Glutamatergic neuron (in vitro differentiated cells): ENCODE measurements at places on chromosomes 16 and 17. TPM values are rescaled to one million over a fixed set of nuclear protein-coding genes. Genes with fewer than 3 reads are reported as not detected.

FBXW10B gene
- total RNA-seq, result not detected

KRTAP2-3 gene
- not detected for total RNA-seq

RANGRF gene
- total RNA-seq, result 29.5 TPM

SKAP1 gene
- not detected for total RNA-seq

- no peak for DNase-seq
These were observed 7.5 kb downstream of the ZNF205 start for GRCh38 chr16:3119701-3120408.

- no peak for DNase-seq
These were observed 12.0 kb downstream of the SMCR8 start for GRCh38 chr17:18327093-18327492.

DNA sequence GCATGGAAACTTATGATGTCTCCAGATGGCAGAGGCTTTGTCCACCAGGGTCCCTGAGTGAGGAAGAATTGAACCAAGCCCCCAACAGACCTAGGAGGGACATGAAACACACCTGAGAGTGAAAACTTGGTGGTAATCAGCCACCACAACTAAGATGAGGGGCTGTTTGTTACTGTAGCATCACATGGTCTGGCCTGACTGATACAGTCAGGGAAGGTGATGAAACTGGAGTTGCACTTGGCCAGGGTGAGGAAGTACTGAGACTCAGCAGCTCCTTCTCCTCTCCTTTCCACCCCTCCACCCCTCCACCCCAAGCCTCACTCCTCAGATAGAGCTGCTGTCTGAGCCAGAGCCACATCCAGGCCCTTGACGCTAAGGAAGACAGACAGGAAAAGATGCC, 37.2 kb downstream of the C16orf82 start:
- DNase-seq, result no peak

DNA sequence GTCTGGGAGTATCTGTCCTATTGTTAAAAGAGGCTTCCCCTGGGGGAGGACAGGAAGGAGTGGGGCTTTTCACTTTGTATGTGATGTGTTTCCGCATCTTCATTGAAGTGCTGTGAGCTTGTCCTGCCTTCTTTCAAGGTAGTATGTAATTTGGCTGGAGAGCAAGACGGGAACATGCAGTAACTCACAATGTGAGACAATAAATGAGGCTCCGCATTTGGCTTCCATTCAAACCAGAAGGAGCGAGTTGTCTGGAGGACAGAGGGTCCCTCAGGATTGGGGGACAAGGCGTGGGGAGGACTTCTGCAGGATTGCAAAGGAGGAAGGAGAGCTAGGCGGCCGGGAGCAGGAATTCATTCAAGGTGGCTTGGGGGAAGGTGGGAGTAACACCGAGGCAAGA, 203.5 kb downstream of the RBFOX3 start:
- no peak for DNase-seq
